ENCODE measurements at places on chromosomes 13 and 19. TPM values are rescaled to one million over a fixed set of nuclear protein-coding genes. Genes with fewer than 3 reads are reported as not detected.

The CAPN12 gene
- total RNA-seq = 28.6 TPM

The SPACA6 gene
- total RNA-seq = 2.8 TPM

The N4BP2L2 gene
- total RNA-seq = 239 TPM

The ZIC2 gene
- total RNA-seq = not detected

The ARHGAP33 gene
- 21.6 TPM for total RNA-seq

The KLK15 gene
- not detected for total RNA-seq

The SULT2A1 gene
- not detected for total RNA-seq

The S1PR4 gene
- total RNA-seq = 129 TPM

The KRTDAP gene
- total RNA-seq = not detected

The PRTN3 gene
- total RNA-seq = not detected

The RDH8 gene
- total RNA-seq = not detected

The THSD1 gene
- 0.44 TPM for total RNA-seq

- DNase-seq = no peak
Observed at GRCh38 chr19:43407416-43408005, 7.2 kb upstream of the TEX101 start.

DNA sequence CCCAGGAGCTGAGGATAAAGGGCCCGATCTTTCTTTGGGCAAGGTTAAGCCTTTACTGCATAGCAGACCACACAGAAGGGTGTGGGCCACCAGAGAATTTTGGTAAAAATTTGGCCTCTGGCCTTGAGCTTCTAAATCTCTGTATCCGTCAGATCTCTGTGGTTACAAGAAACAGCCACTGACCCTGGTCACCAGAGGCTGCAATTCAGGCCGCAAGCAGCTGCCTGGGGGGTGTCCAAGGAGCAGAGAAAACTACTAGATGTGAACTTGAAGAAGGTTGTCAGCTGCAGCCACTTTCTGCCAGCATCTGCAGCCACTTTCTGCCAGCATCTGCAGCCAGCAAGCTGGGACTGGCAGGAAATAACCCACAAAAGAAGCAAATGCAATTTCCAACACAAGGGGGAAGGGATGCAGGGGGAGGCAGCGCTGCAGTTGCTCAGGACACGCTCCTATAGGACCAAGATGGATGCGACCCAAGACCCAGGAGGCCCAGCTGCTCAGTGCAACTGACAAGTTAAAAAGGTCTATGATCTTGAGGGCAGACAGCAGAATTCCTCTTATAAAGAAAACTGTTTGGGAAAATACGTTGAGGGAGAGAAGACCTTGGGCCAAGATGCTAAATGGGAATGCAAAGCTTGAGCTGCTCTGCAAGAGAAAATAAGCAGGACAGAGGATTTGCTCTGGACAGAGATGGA, 8.4 kb upstream of the CEACAM19 start:
- DNase-seq = no peak

DNA sequence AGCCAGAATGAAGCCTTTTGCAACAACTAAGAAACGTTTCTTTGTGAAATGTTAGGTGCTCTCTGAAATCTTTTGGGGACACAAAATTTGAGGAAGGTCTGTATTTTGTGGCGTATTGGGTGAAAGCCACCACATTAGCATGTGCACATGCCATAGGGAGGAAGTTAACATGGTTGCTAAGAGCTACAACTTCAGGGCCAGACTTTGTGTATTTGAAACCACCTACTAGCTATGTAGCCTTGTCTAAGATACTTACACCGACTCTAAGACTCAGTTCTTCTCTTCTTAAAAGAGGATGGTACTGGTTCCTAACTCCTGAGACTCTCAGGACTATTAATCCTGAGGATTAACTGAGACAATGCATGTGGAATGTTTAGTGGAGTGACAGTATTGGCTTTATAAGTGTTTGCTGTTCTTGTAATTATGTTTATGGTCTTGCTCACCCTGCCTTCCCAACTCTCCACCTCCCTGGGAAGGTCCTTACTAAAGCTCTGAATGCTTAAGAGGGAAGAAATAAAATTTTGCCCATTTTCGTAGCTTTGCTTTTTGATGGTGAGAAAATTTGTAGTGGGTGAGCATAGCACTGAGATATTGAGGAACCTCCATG, 15.5 kb downstream of the SERP2 start:
- no peak for DNase-seq

DNA sequence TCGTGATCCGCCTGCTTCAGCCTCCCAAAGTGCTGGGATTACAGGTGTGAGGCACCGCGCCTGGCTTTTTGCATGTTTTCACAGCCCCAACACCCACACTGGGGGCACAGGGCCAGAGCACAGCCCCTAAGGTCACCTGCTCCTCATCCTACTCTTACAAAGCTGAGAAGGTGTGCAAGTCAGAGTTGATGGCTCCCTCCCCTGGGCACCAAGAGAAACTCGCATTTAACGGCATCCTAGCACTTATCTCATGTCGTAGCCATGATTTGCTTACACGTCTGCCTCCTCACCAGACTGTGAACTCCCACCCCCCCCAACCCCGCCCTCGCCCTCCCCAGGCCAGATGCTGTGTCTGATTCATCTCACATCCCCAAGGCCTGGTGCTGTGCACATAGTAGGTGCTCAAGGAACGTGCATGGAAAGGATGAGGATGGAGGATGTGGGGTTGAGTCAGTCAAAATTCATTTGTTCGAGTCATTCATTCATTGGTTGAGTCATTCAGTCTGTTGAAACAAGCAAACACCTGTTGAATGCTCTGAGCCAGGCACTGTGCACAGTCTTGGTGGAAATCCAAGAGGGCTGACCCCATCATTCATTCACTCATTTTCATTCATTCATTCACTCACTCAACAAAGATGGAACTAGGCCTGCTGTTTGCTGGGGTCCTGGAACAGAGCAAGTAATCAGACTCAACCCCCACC, 11.3 kb downstream of the SHANK1 start:
- no peak for DNase-seq

- peak; percentile 74 for DNase-seq
Observed at GRCh38 chr13:45119469-45119990, 780 bp upstream of the GTF2F2 start.

DNA sequence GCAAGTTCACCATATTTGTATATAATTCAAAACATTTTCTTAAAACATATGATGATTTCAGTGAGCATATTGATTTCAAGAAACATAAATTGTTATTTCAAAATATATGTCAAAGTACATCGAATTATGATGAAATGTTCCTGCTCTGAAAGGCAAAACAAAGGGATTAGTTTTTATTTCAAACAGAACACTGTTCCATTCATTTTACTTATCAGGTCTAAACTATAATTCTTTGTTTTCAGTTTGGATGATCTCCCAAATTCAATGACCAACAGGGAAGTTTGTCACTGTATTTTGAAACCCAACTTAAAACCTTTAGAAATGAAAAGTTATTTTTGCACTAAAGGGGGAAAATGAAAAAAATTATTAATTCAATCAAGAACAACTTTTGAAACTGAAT, 610.2 kb downstream of the SLITRK1 start:
- DNase-seq = no peak

- peak; percentile 71 for DNase-seq
Observed at GRCh38 chr19:12785431-12786031, 5.8 kb upstream of the JUNB start.

- DNase-seq = no peak
Observed at GRCh38 chr13:93249364-93250306, 23.0 kb downstream of the GPC6 start.

GRCh38 chr13:25928941-25929505, 122.8 kb downstream of the SHISA2 start:
- no peak for DNase-seq

DNA sequence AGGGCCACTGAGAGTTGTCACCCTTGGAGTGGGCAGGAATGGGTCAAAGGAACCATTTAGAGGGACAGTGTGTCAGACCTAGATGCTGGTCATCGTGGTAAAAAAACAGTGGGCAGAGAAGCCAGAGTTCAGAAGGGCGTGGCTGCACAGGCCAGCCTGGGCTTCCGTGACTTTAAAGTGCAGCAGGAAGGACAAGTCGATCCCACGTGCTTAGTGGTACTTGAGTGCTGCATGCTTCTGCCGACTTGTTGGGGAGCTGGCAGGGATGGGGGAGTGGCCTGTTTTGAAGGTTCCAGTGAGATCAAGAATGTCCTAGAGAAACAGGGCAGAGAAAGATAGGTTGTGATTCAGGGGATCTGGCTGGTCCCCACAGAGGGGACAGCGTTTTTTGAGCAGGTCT, 17.0 kb downstream of the LYL1 start:
- DNase-seq = no peak

- DNase-seq = peak; percentile 52
Observed at GRCh38 chr13:42405665-42406390, 133.9 kb downstream of the AKAP11 start.

DNA sequence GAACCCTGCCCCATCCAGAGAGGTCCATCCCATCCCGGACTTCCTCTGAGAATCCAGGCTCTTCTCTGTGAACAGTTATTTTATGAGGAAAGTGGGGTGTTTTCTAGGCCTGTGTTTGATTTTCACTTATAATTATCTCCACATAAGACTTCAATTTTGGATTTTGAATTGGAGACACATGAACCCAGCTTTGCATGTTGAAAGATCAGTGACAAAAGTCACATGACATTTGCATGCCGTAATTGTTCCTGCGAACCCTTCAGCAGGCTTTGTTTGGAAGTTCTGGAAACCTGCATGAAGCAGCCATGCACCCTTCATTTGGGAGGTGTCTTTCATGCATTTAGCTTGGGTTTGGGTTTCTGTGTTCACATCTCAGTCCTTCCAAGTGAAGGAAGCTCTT, 44.9 kb upstream of the ZNF536 start:
- DNase-seq = no peak

- DNase-seq = no peak
Observed at GRCh38 chr13:30799356-30799824, 64.0 kb downstream of the ALOX5AP start.

DNA sequence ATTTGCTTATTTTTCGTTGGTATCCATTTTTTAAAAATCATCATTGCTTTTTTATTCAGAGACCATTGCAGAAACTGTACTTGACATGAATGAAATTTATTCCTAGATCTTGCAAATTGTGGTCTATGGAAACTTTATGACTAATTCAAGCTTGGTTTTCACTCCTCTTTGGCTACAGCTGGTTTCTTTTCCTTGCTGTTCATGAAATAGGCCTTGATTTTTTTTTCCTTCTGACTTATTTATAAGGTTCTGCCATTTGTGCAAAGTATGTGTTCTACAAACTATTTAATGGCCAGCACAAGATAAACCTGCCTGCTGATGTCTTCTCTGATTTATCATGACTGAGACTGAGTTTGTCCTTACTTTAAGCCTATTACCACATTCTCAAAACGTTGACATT, 764.0 kb upstream of the SLITRK5 start:
- no peak for DNase-seq

DNA sequence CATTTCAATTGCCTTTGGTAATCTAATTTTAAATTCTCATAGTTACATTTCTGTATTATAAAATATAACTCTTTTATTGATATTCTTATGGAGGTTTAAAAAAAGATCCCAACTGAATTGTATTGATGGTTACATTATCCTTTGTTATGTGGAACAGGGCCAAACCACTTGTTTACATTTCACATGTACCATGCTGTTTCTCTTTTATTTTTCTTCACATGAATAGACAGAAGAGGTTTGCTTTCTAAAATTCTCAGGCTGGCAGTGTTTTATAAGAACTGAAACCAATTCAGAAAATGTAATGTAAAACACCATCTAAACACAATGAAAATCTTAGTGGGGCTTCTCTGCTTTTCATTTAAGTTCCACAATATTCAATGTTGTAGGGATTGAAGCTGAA, 122.5 kb downstream of the GPC5 start:
- DNase-seq = no peak

GRCh38 chr13:112042496-112042895, 24.5 kb upstream of the SOX1 start:
- no peak for DNase-seq

GRCh38 chr19:9819596-9819909, 674 bp upstream of the FBXL12 start:
- no peak for DNase-seq

GRCh38 chr19:11024259-11024658, 63.4 kb downstream of the SMARCA4 start:
- no peak for DNase-seq

DNA sequence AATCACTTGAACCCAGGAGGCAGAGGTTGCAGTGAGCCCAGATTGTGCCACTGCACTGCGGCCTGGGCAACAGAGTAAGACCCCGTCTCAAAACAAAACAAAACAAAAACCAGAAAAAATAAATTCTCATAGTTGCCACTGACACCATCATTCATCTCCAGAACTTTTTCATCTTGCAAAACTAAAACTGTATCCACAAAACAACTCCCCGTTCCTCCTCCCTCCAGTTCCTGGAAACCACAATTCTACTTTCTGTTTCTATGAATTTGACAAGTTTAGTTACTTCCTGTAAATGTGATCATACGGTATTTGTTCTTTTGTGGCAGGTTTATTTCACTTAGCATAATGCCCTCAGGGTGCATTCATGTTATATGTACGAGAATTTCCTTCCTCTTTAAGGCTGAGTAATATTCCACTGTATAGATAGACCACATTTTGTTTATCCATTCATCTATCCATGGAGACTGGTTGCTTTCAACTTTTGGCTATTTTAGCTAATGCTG, 13.2 kb upstream of the ADGRE5 start:
- peak; percentile 81 for DNase-seq

- DNase-seq = no peak
Observed at GRCh38 chr13:68696907-68697306, 1410.7 kb upstream of the ATXN8OS start.

DNA sequence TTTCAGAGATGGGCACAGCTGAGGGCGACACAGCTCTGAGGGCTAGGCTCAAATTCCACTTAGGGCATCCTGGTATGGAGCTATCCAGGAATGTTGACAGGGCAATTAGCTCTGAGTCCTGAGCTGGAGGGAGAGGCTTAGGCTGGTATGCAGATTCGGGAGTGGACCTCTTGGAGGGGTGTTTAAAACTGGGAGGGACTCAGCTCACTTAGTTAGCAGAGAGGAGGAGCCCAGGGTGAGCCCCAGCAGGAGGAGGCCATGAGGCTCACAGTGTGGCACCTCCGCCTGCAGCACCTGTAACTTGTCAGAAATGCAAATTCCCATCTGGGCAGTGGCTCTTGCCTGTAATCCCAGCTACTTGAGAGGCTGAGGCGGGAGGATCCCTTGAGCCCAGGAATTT, 10.2 kb upstream of the NOP53 start:
- DNase-seq = no peak

DNA sequence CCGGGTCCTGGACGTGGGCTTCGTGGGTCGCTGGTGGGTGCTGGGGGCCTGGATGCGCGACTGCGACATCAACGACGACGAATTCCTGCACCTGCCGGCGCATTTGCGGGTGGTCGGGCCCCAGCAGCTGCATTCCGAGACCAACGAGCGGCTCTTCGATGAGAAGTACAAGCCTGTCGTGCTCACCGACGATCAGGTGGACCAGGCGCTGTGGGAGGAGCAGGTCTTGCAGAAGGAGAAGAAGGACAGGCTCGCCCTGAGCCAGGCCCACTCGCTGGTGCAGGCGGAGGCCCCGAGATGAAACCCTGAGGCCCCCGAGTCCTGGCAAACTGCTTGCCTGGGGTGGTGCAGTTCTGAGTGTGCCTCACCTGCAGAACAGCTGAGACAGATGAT, 787 bp downstream of the TIMM29 start:
- DNase-seq = no peak
